Omental fat pad (tissue), 4 donors: ENCODE measurements at places on chromosomes 7 and 10. TPM values are rescaled to one million over a fixed set of nuclear protein-coding genes. Genes with fewer than 3 reads are reported as not detected.

GRCh38 chr10:97593421-97593820 is 3.9 kb downstream of the C10orf62 start:
- DNase-seq = no peak

The CALY gene
- not detected for total RNA-seq

GRCh38 chr10:94133239-94133638 is 139.5 kb downstream of the PLCE1 start:
- no peak for DNase-seq

GRCh38 chr10:116704926-116705325 is 37.4 kb downstream of the HSPA12A start:
- DNase-seq = no peak

The MAGI2 gene
- 15.1 TPM for total RNA-seq

DNA sequence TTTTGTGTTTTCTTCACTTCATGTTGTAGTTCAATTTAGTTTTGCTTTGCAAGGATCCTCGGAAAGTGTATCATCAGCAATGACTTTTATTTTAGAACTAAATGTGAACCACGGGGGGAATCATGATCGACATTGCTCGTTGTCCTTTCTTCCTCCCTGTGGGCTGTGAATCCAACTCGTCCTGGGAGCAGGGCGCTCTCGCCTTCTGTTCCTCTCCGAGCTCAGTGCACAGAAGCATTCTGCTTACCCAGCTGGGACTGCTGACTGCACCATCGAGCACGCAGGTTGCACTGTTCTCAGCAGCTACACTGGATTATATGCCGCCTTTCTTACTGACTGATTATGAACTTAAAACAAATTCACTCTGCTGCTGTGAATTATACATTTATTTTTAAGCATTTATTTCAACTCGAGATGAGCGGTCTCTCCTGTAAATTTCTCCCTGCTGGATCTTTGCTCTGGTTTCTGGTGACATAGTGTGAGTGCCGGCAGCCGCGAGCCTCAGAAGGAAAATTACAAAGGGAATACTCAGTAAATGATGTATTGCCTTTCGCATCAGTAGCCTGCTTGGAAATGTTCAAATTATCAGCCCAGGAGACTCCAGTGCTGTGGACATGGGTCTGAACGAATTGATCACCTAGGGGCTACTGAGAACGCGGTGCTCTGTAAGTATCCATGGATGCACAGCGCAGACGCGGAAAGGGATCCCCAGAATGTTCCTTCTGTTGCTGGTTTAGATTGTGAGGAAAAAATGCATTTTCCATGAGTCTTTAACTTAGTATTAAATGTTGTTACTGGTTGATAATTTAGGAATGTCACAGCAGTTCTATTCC is 92.6 kb downstream of the PTPRE start:
- peak; percentile 12 for DNase-seq

DNA sequence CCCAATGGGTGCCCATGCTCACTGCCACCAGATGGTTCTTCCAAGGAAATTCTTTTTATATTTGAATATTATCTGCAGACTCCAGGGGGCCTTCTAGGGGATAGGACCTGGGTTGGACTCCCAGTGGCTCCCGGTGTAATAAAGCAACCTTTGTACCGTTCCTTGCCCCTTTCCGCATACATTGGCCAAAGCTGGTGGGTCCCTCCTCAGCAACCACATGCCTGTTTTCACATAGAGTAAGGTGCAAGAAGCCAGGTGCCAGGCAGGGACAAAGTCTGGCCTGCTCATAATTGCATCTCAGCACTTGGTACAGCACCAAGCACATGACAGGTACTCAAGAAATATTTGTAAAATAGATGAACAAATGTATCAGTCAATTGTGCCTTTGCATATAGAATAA is 46.4 kb upstream of the PPP1R3C start:
- DNase-seq = no peak

The DIP2C gene
- 29.9 TPM for total RNA-seq

- no peak for DNase-seq
Observed at GRCh38 chr7:143418681-143419458, 10.2 kb upstream of the EPHA1 start.

DNA sequence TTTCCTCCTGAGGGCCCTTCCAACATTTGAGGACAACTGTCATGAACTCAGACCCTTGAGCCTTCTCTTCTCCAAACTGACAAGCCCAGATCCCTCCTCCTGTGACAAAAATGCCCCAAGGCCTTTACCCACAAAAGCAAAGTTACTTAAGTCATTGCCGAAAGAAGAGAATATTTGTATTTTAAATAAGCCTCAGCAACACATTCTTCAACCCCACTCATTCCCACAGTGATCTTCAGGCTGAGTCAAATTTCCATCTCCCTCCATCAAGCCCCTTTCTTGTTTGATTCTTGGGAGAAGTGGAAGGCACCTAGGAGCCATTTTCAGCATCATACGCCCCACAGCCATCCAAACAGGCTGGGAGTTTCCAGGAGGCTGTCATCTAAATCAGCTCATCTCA is 150.8 kb upstream of the PDE1C start:
- no peak for DNase-seq

The SPDYE6 gene
- not detected for total RNA-seq

DNA sequence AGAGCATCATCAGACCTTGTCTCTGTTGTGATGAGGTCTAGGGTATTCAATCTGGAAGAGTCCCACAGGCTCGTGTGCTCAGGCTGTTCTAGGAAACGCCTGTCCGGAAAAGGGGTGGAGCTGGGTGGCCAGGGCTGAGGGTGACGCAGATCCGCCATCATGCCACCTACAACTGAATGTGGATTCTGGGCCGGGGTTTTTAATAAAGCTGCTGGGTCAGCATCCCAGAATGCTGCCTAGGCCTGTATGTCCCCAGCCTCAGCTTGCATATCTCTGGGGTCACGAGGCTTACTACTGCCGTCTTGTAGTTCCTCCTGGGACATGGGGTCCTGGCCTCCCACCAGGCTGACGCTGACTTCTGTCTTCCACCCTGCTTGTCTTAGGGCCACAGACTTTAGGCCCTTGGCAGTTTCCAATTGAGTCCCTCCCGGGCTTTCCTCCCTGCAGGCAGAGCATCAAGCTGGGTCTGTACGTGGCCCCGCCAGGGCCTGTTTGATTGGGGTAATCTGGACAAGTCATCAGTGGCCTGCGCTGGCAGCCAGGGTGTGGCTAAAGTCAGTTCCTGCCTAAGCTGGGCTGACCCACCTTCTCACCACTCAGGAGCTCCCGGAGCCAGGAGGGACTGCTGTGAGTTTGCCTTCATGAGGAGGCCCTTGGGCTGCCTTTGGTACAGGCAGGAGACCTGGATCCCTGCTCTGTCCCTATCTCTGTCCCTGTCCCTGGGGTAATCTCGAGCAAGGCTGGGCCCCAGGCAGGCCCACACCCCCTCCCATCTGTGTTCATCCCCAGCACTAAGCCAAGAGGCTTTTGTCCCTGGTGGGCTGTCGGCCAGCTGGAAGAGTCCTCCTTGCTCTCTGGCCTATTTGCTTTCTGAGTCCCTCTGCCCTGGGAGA is 79.9 kb downstream of the ZMIZ1 start:
- no peak for DNase-seq

GRCh38 chr10:24457661-24458318 is 248.9 kb downstream of the KIAA1217 start:
- DNase-seq = no peak

The PLPP4 gene
- not detected for total RNA-seq
